BE2C (cell line): ENCODE measurements at places on chromosomes 16 and 17.

GRCh38 chr16:66318505-66318904 lies 48.0 kb upstream of the CDH5 start:
- DNase-seq = no peak

DNA sequence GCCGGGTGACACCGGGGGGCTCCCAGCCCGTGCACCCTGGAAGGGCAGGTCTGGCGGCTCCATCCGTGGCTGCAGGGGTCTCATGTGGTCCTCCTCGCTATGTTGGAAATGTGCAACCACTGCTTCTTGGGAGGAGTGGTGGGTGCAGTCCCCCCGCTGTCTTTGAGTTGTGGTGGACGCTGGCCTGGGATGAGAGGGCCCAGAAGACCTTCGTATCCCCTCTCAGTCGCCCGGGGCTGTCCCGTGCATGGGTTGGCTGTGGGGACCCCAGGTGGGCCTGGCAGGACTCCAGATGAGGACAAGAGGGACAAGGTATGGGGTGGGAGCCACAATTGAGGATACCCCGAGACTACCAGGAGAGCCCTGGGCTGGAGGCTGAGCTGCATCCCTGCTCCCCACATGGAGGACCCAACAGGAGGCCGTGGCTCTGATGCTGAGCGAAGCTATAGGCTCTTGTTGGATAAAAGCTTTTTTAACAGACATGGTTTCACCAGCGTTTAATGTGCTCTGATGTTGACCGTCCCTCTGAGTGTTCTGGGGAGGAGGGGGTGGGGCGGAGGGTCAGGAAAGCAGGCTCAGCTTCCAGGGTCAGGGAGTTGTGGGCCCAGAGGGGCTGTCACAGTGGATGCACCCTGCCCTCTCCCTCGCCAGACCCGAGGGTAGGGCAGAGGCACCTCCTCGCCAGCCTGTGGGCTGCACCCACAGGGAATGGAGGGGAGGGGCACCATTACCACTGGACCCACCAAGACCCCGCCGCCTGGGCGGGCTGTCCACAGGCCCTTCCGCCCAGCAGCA lies 5.4 kb downstream of the SPATA2L start:
- DNase-seq = no peak

- no peak for DNase-seq
These were observed 14.7 kb downstream of the TMC5 start for GRCh38 chr16:19432429-19432828.

- DNase-seq = peak; percentile 56
These were observed 40.7 kb downstream of the ACTG1 start for GRCh38 chr17:81471818-81472456.

GRCh38 chr17:14818469-14818868 lies 446.7 kb downstream of the PMP22 start:
- DNase-seq = no peak

GRCh38 chr17:81801327-81801726 lies 2.6 kb upstream of the GCGR start:
- DNase-seq = no peak

- no peak for DNase-seq
These were observed 1.8 kb upstream of the PCGF2 start for GRCh38 chr17:38750044-38750311.

DNA sequence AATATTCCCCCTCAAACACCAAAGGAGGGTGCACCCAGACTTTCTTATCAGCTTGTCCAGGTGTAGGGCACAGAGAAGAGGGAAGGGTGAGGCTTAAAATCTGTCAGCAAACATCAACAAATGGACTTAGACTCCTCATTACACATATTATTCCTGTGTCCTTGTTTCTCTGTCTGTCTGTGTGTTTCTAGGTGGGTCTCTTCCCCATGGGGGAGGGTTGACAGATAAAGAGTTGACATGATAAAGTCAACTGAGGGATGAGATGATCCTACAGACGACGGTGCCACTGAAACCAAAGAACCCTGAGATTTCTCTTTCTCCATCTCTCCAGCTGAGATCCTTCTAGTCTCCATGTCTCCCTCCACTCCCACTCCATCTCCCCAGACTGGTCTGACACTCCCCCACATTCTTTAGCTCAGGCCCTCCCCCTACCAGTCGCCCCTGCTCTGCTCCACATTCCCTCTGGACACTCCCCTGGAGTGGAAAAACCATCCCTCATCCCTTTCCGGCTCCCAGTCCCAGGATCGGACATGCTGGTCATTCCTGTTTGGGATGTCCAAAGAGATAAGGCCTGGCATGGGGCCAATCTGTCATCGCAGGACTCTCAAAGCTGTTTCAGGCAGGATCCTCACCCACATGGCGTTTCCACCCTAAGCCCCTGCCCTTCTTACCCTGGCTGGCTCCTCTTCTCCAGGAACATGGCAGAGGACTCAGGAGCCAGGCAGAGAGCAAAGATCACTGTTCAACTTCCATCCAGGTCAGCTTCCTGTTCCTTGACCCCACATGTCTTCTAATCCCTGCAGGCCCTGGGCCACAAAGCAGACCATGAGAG lies 2.9 kb upstream of the ITGA3 start:
- DNase-seq = no peak

GRCh38 chr16:52561910-52562741 lies 15.2 kb upstream of the TOX3 start:
- no peak for DNase-seq

- no peak for DNase-seq
These were observed 5.5 kb upstream of the ACSF2 start for GRCh38 chr17:50420419-50421112.

DNA sequence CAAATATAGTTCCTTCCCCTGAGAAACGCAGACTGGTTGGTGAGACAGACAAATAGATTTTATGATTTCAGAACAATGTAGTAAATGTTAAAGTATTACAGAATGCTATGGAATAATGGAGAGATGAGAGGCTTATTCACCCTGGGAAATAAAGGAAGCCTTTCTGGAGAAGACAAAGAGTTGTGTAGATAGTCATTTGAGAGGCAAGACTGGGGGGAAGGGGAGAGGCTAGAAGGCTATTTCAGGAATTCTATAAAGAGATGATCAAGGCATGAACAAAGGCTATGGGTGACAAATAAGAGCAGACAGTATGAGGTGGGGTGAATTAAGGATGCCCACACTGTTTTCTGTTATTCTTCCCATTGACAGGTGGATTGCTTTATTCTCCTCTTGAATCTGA lies 211.4 kb downstream of the GRIN2A start:
- DNase-seq = no peak

DNA sequence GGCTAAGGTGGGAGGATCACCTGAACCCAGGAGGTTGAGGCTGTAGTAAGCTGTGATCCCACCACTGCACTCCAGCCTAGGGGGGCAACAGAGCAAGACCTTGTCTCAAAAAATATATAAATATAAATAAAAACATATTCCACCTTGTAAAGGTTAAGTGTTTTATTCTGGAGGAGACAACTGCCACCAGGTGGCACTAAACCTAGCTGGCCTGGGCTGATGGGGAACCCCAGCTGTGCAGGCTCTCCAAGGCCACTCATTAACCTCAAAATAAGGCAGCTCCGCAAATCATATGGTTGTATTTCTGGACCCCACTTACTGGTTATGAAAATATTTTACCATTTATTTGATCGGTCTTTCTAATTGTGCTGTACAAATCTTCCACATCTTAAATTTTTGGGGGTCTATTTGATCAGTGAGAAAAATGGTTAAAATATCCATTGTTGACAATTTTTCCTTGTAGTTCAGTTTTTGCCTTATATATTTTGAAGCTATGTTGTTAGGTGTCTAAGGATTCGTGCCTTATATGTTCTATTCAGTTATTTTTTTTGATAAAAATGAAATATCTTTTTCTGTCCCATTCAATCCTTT lies 8.5 kb upstream of the ICAM2 start:
- peak; percentile 71 for DNase-seq

GRCh38 chr17:81990836-81991683 lies 13.6 kb downstream of the ASPSCR1 start:
- peak; percentile 18 for DNase-seq

GRCh38 chr16:17318238-17318637 lies 152.5 kb downstream of the XYLT1 start:
- no peak for DNase-seq

DNA sequence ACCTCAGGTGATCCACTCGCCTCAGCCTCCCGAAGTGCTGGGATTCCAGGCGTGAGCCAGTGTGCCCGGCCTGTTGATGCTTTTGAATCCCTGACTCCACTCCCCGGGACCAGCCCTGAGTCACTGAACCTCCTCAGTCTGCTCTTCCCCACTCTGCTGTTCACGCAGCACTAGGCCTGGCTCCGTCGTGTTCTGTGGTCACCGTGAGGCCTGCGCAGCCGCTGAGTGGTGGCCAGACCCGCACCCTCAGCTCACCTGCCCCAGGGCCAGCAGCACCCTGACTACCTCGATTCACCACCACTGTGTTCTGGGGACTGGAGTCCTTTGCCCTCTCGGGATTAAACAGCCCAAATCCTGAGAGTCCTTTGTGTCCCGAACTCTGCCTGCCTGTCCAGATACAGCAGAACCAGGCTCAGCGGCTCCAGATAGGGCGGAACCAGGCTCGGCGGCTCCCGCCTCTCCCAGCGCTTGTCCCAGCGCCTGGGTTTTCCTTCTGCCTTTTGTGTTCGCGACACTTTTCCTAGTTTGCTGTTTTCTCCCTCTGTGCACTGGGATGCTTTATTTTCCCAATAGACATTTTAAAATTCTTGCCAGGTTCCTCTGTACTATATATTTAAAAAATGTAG lies 58.6 kb upstream of the ENDOV start:
- DNase-seq = no peak

- no peak for DNase-seq
These were observed 9.6 kb downstream of the CRISPLD2 start for GRCh38 chr16:84829168-84829965.

DNA sequence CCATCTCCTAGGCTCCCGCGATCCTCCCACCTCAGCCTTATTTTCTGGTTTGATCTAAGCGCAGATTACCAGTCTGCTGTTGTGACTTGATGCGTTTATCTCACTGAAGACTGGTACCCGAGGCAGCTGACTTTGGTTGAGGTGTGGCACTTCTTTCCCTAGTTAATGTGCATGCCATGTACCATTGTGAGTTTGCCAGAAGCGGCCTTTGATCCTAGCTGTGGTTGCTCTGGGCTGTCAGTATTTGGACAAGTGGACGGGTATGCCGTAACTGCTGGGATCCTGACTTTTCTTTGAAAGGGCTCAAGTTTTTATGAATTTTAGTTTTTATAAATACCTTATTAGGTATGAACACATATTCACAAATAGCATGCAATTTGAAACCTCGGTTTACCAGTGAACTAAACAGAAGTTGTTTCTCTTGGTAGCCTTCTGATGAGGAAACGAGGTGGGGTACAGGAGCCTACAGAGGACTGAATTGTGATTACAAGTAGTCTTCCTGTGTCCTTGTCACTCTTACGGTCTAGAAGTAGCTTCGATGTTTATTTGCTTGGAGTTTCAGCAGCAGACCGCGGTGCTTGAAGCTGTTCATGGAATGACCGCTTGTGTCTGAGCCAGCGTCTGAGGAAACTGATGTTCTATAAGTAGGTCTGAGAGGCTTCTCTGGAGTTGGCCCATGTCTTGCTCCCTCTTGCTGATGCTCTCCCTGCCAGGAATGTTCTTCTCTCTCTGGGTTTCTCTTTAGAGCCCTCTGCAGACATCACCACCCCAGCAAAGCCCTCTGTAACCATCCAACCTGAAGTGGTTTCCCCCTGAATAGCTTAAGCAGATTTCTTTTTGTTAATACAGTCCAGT lies 40.0 kb downstream of the SEC14L1 start:
- DNase-seq = no peak

GRCh38 chr16:67230809-67231660 lies 4.1 kb downstream of the TMEM208 start:
- DNase-seq = no peak

DNA sequence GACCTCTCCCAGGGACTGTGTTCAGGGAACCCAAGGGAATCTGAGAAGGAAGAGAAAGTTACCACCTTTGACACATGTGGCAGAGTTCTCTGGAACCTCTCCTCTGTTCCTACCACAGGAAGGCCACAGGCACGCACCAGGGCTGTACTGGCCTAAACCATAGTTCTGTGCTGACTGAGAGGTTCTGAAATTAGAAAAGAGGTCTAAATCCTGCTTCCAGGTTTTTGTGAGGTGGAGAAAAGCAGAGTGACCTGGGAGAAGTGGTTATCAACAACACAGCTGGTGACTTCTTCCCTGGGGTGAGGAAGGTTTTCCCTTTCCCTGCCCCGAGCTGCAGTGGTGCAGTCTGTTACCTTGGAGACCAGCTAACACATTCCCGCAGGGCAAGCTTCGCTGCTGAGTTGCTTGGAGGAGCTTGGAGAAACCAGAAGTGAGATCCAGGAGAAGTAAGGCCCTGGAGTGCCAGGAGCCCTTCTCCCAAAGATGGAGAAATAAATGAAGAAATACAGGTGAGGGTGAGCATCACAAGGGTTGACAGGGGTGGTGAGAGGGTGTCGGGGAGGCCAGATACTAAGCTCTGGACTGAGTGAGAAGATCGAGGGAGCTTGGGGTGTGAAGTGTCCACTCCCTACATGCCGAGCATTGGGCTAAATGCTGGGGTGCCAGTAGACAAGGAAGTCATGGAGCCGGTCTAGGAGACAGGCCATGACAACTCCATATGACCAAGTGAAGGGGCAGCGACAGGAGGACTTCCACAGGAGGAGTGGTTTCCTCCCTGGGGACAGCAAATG lies at the start of gene VWA3A:
VWA3A (plus strand) TSS at position 399 of the 791 bp plus-strand sequence; CDS start at position 496, 97 bp downstream.
- no peak for DNase-seq

DNA sequence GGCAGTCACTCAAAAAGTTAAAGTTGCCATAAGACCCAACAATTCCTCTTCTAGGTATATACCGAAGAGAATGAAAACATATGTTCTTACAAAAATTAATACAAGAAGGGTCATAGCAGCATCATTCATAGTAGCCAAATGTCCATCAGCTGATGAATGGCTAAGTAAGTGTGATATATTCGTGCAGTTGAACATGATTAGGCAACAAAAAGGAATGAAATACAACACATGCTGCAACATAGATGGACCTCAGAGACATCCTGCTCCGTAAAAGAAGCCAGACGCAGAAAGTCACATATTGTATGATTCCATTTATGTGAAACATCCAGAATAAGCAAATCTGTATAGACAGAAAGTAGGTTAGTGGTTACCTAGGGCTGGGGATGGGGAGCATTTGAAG lies 229.4 kb upstream of the CACNG5 start:
- DNase-seq = no peak

GRCh38 chr17:50114849-50115357 lies 15.1 kb downstream of the SAMD14 start:
- DNase-seq = peak; percentile 57

GRCh38 chr17:27485716-27486495 lies 29.7 kb downstream of the KSR1 start:
- no peak for DNase-seq

GRCh38 chr17:78365561-78366108 lies 5.8 kb upstream of the SOCS3 start:
- DNase-seq = no peak
